ENCODE measurements at places on chromosomes 16 and 17.

GRCh38 chr17:12098568-12098967 is 77.9 kb downstream of the MAP2K4 start:
- no peak for DNase-seq

DNA sequence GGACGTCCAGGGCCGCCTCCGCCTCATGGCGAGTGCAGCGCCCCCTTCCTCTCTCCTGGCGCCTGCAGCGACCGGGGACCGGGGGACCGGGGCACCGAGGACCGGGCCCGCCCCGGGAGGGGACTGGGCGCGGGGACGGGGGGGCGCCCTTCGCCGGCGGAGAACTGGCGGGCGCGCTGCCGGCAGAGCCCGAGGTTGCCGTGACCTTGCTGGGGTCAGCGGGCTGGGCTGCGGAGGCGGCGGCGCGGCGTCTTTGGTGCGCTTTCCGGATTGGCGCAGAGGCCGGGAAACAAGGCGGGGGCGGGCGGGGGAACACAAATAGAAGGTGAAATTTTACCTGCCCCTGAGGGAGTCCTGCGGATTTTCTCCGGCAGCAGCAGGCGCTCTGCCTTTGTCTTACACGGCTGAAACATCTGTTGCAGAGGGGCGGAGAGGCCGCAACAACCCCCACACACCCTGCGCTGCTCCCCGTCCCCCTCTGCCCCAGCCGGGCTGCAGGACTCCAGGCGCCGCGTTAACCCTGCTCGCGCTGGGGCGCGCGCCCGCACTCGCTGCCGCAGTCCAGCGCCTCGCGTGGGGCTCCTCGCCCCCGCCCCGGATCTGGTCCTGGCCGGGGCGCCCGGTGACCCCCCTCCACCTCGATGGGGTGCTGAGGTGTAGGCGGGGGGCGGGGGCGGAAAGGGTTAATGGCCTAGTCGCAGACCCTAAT is 53.5 kb downstream of the SREBF1 start:
- DNase-seq = peak; percentile 72

- no peak for DNase-seq
Observed at GRCh38 chr16:21614896-21615295, 15.5 kb downstream of the METTL9 start.

GRCh38 chr16:29012913-29013553 is 28.2 kb downstream of the LAT start:
- DNase-seq = no peak

GRCh38 chr16:79723583-79724168 is 123.1 kb upstream of the MAF start:
- DNase-seq = no peak

DNA sequence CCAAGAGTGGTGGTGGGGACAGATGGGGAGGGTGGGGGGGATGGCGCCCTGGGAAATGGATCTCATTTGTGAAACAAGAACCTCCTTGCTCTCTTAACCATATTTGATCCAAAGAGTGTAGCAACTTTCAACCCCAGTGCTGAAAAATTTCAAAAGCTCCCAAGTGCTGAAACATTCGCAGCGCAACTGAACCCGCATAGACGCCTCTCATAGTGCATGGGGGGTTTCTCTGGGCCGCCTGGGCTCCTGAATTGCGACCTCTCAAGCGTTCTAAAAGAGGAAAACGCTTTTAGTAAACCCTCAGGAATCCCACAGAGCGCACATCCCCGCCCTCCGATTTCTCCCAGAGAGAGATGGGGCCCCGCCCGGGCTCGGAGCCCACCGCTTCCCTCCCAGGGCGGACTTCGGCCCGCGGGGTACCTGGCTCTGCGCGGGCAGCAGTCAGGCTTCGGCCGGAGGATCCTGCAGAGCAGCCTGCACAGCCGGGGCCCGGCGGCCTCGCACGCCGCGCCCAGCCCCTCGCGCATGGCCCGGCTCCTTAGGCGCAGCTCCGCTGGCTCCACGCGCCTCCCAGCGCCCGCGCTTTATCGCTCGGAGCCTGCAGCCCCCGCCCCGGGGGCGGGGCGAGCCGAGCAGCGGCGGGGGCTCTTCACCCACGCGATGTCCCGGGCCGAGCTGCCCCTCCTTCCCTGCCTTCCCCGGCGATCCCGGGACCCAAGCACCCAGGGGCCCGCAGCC is 7.0 kb downstream of the NOS2 start:
- DNase-seq = no peak

GRCh38 chr16:23119570-23119969 is 29.7 kb downstream of the USP31 start:
- no peak for DNase-seq

- no peak for DNase-seq
Observed at GRCh38 chr17:78820841-78821240, 19.8 kb downstream of the USP36 start.

DNA sequence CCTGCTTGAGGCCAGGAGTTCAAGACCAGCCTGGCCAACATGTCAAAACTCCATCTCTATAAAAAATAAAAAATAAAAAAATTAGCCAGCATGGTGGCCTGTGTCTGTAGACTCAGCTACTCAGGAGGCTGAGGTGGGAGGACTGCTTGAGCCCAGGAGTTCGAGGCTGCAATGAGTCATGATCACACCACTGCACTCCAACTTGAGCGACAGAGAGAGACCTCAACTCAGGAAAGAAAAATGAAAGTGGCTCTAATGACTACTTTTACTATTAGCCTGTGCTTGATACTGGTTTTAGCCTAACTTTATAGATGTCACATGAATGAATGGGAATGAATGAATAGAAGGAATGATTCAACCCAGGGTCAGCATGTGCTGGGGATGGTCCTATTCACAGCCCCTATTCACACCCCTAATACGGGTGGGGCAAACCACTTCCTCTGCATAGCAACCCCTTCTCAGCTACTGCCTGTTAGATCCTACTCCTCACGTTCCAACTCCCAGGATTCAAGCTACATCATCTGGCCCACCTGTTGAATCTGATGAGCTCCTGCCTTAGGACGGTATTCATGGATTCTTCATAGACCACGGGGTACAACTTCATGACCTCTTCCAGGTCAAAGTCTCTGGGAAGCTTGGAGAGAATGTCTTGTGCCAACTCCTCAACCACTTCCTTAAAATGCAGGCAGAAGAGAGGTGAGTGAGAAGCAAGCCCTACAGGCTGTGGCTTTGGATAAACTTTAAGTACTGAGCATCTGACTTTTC is 40.5 kb downstream of the LYRM1 start:
- DNase-seq = no peak

GRCh38 chr16:29824589-29825144 is 4.4 kb downstream of the MVP start:
- no peak for DNase-seq

GRCh38 chr17:82213251-82214011 is 789 bp upstream of the CCDC57 start:
- no peak for DNase-seq

Data from NCI-H187 (cell line).